ENCODE measurements at places on chromosomes 2 and 18. TPM values are rescaled to one million over a fixed set of nuclear protein-coding genes. Genes with fewer than 3 reads are reported as not detected.

Gene ACSL3
- total RNA-seq, result 80.6 TPM

Gene IKZF2
- total RNA-seq, result 29.3 TPM

Gene POTEI
- total RNA-seq, result 1.8 TPM

Gene MEIS1
- 10.7 TPM for total RNA-seq

Gene CLHC1
- total RNA-seq, result 23.2 TPM

Gene UGT1A6
- total RNA-seq, result not detected

Gene ASIC4
- 2.4 TPM for total RNA-seq

Gene PLGLB2
- 2.3 TPM for total RNA-seq

DNA sequence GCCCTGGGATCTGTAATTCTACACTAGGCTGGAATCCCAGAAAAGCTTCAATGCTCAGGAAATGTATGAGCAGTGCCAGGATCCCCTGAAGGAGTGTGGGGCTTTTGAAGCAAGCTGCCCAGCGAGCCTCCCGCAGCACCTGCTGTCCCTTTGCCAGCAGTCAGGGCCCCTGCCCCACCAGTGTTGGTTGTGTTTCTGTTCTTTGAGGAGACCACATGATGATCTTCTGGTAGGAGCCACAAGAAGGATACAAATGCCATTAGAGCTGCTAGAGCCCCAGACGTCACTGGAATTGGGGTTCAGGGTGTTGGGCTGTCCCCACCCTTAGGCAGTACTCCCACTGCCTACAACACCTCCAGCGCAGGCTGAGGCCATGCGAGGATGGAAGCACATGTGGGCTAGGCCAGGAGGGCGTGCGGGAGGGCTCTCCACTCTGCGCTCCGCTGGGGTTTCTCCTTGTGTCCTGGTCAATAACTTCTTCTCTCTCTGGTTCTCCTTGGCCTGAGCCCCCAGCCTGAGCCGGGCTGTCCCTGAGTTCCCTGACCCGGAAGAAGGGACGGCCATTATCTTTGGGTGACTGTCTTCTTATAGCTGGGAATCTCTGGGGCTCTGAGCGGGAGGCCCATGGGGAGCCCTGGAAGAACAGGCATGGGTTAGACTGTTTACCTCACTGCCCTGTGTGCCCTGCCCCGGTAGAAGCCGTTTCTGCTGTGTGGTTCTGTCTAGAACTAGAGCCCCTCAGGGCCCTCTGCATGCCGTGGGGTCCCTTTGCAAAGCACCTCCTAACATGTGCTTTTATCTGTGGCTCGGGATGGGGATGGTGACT is 73.9 kb downstream of the LRRFIP1 start:
- H3K27ac ChIP-seq, result no peak overlapping the region
- H3K27me3 ChIP-seq, result no peaks in the 10 kb centered on the region
- no peak overlapping the region for H3K4me3 ChIP-seq
- peaks cover 28% of the 10 kb centered on the region for H3K4me1 ChIP-seq
- DNase-seq, result no peak

DNA sequence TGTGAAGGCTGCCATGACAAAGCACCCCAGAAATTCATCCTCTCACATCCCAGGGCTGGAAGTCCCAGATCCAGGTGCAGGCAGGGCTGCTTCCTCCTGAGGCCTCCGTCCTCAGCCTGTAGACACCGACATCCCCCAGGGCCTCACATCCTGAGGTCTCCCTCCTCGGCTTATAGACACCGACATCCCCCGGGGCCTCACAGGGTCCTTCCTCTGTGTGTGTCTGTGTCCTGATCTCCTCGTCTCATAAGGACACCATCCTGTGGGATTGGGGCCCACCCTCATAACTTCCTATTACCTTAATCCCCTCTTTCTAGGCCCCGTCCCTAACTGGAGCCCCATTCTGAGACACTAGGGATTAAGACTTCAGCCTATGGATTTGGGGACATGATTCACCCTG is 92.0 kb upstream of the SNTG2 start:
- H3K4me1 ChIP-seq, result peaks cover 7% of the 10 kb centered on the region
- no peaks in the 10 kb centered on the region for H3K27me3 ChIP-seq
- no peak overlapping the region for H3K4me3 ChIP-seq
- H3K27ac ChIP-seq, result no peak overlapping the region
- no peak for DNase-seq
- H3K36me3 ChIP-seq, result no peaks in the 10 kb centered on the region

- H3K27ac ChIP-seq, result no peak overlapping the region
- H3K27me3 ChIP-seq, result no peaks in the 10 kb centered on the region
- DNase-seq, result no peak
- H3K4me3 ChIP-seq, result no peak overlapping the region
- no peaks in the 10 kb centered on the region for H3K4me1 ChIP-seq
These were observed 1066.9 kb downstream of the TSN start for GRCh38 chr2:122822319-122822718.

DNA sequence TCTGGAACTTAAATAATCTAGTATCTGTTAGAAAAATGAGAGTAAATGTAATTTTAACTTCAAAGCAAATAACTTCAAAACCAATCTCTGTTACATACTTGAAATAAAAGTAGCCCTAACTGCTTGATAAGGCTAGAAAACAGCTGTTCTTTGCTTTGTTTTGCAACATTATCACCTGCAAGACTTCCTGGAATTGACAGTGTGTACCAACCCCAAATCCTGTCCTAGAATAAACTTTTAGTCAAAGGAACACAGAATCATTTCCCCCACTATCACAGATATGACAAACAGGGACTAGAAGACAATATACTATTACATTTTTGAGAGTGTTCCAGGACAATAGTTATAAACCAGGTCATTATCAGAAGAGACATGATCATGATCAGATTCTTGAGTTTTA is 105.3 kb upstream of the PGAP1 start:
- H3K36me3 ChIP-seq, result no peaks in the 10 kb centered on the region
- no peak overlapping the region for H3K4me3 ChIP-seq
- no peak overlapping the region for H3K27ac ChIP-seq
- H3K4me1 ChIP-seq, result no peaks in the 10 kb centered on the region
- no peaks in the 10 kb centered on the region for H3K27me3 ChIP-seq

- no peak overlapping the region for H3K4me3 ChIP-seq
- DNase-seq, result no peak
- H3K27me3 ChIP-seq, result no peaks in the 10 kb centered on the region
These were observed 167.0 kb upstream of the HAAO start for GRCh38 chr2:42959234-42960001.

DNA sequence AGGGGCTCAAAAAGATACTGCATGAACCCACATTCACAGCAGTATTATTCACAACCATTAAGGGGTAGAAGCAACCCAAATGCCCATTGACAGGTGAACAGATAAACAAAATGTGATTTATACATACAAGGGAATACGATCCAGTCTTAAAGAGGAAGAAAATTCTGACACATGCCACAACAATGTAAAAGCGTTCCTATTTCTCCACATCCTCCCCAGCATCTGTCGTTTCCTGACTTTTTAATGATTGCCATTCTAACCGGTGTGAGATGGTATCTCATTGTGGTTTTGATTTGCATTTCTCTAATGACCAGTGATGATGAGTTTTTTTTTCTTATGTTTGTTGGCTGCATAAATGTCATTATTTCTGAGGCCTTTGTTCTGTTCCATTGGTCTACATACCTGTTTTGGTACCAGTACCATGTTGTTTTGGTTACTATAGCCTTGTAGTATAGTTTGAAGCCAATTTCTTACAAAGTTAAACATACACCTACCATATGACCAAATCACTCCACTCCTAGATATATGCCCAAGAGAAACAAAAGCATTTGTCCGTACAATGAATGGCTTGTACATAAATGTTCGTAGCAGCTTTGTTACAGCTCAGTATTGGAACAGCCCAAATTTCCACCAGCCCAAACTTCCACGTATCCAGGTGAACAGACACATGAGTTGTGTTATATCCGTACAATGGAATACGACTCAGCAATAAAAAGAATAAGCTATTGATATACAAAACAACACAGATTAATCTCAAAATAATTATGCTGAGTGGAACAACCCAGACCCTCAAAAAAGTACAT is 85.1 kb downstream of the TMEM131 start:
- no peaks in the 10 kb centered on the region for H3K27me3 ChIP-seq
- H3K27ac ChIP-seq, result no peak overlapping the region
- H3K4me1 ChIP-seq, result no peaks in the 10 kb centered on the region
- H3K4me3 ChIP-seq, result no peak overlapping the region
- peaks cover 6% of the 10 kb centered on the region for H3K36me3 ChIP-seq
- DNase-seq, result no peak

DNA sequence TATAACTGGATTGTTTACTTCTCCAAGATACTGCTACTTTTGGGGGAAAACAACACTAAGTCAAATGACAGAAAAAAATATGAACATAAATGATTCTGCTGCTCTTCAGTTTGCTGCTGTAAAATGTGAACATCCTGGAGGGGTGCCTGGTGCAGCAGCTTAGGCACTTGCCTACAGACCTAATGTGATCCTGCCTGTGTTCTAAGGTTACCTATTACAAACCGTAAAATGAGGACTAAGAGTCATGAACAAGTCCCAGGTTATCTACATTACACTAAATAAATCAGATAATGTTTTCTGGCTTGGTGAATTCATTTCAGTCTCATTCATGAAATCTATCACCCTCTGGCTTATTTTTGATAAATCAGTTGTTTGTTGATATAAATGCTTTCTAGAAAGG is 38.4 kb upstream of the ERCC3 start:
- no peaks in the 10 kb centered on the region for H3K4me1 ChIP-seq
- no peaks in the 10 kb centered on the region for H3K27me3 ChIP-seq
- DNase-seq, result no peak
- no peak overlapping the region for H3K4me3 ChIP-seq
- peaks cover 3% of the 10 kb centered on the region for H3K36me3 ChIP-seq

DNA sequence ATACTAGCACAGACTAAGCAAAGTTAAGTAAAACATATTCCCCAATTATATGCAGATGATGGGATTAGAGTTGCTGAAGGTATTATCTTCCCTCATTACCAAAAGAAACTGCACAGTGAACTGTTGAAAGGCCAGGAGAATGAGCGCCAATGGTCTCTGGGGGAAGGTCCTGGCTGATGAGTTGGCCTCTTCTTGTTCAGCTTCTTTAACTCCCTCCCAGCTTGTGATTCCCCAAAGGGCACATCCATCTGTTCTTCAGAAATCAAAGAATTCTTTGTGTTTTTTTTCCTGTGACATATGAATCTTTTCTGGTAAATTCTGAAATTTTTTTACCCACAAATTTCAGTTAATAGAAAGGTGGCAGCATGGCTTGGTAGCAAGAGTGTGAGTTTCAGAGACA is 667.6 kb downstream of the CNTNAP5 start:
- H3K4me1 ChIP-seq, result no peaks in the 10 kb centered on the region
- no peak overlapping the region for H3K4me3 ChIP-seq
- DNase-seq, result no peak
- H3K27me3 ChIP-seq, result no peaks in the 10 kb centered on the region

- peaks cover 10% of the 10 kb centered on the region for H3K4me1 ChIP-seq
- no peak overlapping the region for H3K4me3 ChIP-seq
- peaks cover 96% of the 10 kb centered on the region for H3K27me3 ChIP-seq
- no peak for DNase-seq
- no peak overlapping the region for H3K27ac ChIP-seq
- H3K36me3 ChIP-seq, result no peaks in the 10 kb centered on the region
These were observed 125.5 kb upstream of the SPRED2 start for GRCh38 chr2:65557616-65558573.

- no peaks in the 10 kb centered on the region for H3K27me3 ChIP-seq
- H3K36me3 ChIP-seq, result no peaks in the 10 kb centered on the region
- H3K4me3 ChIP-seq, result no peak overlapping the region
- DNase-seq, result no peak
- no peak overlapping the region for H3K27ac ChIP-seq
These were observed 56.9 kb downstream of the MAP3K20 start for GRCh38 chr2:173132531-173132930.

DNA sequence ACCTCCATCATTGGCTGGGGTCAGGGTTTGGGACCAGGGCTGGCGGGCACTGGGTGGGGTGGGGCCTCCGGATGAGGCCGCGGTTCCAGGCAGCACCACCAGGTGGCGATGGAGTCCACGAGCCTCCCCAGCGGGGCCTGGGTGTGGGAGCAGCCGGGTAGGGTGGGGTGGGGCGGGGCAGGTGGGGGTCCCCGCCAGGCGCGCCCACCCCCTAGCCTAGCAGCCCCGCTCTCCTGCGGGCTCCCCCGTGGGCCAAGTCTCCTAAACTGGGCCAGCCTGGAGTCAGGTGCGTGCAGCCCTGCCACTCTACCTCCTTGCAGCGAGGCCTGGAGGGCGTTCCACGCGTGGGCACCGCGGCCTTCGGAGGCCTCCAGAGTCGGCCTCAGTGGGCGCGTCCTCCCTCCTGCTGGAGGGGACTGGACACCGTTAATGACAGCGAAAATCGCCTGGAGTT is 187.5 kb downstream of the TWIST2 start:
- no peak overlapping the region for H3K4me3 ChIP-seq
- no peak overlapping the region for H3K27ac ChIP-seq
- H3K4me1 ChIP-seq, result no peaks in the 10 kb centered on the region
- peaks cover 18% of the 10 kb centered on the region for H3K27me3 ChIP-seq

GRCh38 chr18:2164644-2165550 is 406.4 kb downstream of the METTL4 start:
- H3K36me3 ChIP-seq, result no peaks in the 10 kb centered on the region
- no peak for DNase-seq
- no peak overlapping the region for H3K27ac ChIP-seq
- no peak overlapping the region for H3K4me3 ChIP-seq
- no peaks in the 10 kb centered on the region for H3K27me3 ChIP-seq

- H3K27ac ChIP-seq, result no peak overlapping the region
- no peak for DNase-seq
- H3K4me3 ChIP-seq, result no peak overlapping the region
These were observed 49.7 kb downstream of the FOSL2 start for GRCh38 chr2:28442328-28442727.

GRCh38 chr18:59881728-59882656 is 17.8 kb upstream of the PMAIP1 start:
- no peak for DNase-seq
- peaks cover 8% of the 10 kb centered on the region for H3K4me1 ChIP-seq
- no peaks in the 10 kb centered on the region for H3K36me3 ChIP-seq
- H3K27me3 ChIP-seq, result peaks cover 9% of the 10 kb centered on the region
- H3K4me3 ChIP-seq, result no peak overlapping the region

DNA sequence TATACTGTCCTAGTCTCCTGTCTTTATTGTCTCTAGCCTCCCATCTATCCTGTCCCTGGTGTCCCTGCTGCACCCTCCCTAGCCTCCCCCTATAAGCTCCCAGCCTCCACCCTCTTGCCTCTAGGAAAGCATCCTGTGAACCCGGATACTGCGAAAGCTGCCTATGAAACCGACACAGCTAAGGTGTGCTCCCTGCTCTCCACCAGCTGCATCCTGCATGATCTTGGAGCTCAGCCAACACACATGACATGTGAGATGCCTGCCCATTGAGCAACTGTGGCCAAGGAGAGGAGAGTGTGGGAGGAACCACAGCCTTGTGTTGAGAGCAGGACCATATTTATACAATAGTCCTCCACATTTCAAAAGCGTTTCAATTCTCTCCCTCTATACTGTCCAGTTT is 187.1 kb downstream of the ZBTB7C start:
- no peaks in the 10 kb centered on the region for H3K27me3 ChIP-seq
- no peaks in the 10 kb centered on the region for H3K36me3 ChIP-seq
- H3K4me1 ChIP-seq, result no peaks in the 10 kb centered on the region
- H3K4me3 ChIP-seq, result no peak overlapping the region

DNA sequence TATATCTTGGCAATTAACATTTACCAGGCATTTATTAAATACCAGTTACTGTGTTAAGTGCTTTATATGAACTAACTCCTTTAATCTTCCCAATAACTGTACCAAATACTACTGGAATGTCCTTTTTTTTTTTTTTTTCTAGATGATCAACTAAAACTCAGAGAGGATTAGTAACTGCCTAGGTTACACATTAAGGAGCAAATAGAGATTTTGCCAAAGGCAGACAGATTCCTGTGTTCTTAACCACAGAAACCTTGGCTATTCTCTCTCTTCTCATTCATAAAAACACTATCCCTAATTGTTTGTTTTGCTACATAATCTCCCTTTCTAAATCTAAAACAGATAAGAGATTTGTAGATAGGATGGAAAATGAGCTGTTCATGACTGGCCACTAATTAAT is 13.3 kb downstream of the DHX57 start:
- H3K36me3 ChIP-seq, result peaks cover 15% of the 10 kb centered on the region
- no peaks in the 10 kb centered on the region for H3K27me3 ChIP-seq
- no peaks in the 10 kb centered on the region for H3K4me1 ChIP-seq
- H3K27ac ChIP-seq, result no peak overlapping the region
- DNase-seq, result no peak

Measured in neural progenitor cell (in vitro differentiated cells).